ENCODE measurements at places on chromosomes 6 and 20. TPM values are rescaled to one million over a fixed set of nuclear protein-coding genes. Genes with fewer than 3 reads are reported as not detected.

Gene RBCK1
- total RNA-seq: 135 TPM

Gene OOEP
- total RNA-seq: not detected

Gene BPIFB2
- not detected for total RNA-seq

Gene SERPINB6
- 239 TPM for total RNA-seq

Gene LY86
- 39.6 TPM for total RNA-seq

Gene ZGPAT
- total RNA-seq: 49.2 TPM

Gene SYNE1
- total RNA-seq: 31.6 TPM

Gene OGFR
- 73.3 TPM for total RNA-seq

Gene RAB44
- total RNA-seq: 1.1 TPM

Gene VARS1
- 33.9 TPM for total RNA-seq

Gene HBS1L
- 25.2 TPM for total RNA-seq

Gene MCHR2
- total RNA-seq: not detected

Gene PSORS1C1
- not detected for total RNA-seq

Gene MEI4
- total RNA-seq: not detected

Gene TDRD6
- total RNA-seq: 0.83 TPM

Gene PNPLA1
- 1.3 TPM for total RNA-seq

Gene FHL5
- total RNA-seq: 2.3 TPM

Gene SLC16A10
- total RNA-seq: 2.5 TPM

Gene BTN1A1
- total RNA-seq: not detected

Gene CUTA
- total RNA-seq: 134 TPM

Gene CENPQ
- total RNA-seq: 0.88 TPM

Gene MAP7
- total RNA-seq: 47.1 TPM

Gene SLC17A9
- 5.5 TPM for total RNA-seq

Gene MYH7B
- total RNA-seq: 1.7 TPM

Gene ZC3H12D
- total RNA-seq: 32.2 TPM

Gene EPB41L2
- total RNA-seq: 82.3 TPM

Gene ZFP57
- total RNA-seq: not detected

Gene BANF2
- total RNA-seq: not detected

Gene ATAT1
- total RNA-seq: 9.1 TPM

Gene NFKBIL1
- total RNA-seq: 20.0 TPM

Gene PAK5
- not detected for total RNA-seq

Gene PI16
- 1.5 TPM for total RNA-seq

Gene TCP11
- not detected for total RNA-seq
